Cortex of kidney (tissue), 1 donor: ENCODE measurements at places on chromosomes 6 and 20.

DNA sequence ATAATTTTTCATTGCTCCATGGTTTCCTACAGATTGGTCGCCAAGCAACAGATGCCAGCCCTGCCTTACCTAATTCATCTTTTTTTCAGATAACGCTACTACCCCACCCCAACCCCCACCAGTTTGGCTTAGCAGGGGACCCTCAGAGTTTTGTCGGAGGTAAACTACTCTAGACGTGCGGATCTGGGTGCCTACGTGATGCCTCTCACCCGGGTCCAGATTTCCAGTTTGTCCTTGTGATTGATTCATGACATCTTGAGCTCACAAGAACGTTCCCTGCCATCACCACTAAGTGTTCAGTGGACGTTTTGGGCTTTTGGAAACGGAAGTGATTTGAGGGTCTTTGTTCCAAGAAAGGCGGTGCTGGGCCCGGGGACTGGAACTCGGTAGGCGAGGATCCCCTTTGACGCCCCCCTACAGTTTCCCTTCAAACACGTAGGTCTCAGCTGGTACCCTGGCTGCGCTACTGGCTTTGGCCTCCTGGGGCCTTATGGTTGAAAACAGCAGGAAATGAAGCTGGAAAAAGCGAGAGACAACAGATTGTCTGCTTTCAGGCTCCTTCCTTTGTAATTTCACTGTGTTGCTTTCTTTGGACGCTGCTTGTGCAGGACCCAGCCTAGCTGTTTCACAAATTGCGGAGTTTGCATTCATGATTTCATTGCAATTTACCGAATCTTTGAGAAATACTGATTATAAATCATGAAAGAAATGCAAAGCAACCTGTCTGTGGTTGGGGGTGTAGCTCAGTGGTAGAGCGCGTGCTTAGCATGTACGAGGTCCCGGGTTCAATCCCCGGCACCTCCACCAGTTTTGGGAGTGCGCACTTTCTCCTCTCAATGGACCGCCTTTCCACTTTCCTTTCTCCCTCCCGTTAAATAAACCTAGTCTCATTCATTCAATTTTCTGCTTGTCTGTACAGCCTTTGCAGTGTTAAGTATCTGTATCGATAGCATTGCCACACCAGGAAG is 81.0 kb downstream of the GPX5 start:
- DNase-seq, result no peak

- DNase-seq, result no peak
Measured at GRCh38 chr6:157514659-157515496, 133.9 kb downstream of the ZDHHC14 start.

DNA sequence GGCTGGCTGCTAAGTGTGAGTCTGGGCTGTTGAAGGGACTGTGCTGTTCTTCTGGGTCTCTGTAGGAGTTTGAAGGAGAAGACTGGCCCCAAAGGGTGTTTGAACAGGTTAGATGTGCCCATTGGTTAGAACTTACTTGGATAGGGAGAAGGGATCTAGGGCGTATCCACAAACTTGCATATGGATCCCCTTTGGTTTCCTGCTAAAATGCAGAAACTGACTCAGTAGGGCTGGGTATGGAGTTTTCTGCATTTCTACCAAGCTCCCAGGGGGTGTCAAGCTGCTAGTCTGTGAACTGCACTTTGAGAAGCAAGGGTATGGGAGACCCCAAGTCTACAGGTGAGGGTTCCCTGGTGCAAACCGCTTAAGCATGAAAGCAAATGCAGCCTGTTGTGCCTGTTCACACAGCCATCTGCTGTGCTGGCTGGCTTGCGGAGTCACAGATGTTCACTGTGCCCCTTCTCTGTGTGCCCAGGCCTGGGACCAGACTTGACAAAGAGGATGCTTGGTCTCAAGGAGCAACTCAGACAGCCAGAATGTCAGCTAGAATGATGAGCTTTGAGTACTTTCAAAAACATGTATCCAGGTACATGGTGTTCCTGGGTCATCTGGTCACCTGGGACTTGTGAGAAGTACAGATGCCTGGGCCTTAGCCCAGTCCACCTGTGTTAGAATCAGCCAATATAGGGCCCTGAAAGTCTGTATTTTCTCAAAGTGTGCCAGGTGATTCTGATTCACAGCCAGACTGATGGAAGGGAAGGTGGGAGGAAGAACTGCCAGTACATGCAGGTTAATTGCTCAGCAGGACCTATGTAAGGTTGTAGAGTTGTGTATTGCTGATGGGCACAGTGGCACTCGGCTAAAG is 7.4 kb downstream of the PPP1R16B start:
- DNase-seq, result no peak

DNA sequence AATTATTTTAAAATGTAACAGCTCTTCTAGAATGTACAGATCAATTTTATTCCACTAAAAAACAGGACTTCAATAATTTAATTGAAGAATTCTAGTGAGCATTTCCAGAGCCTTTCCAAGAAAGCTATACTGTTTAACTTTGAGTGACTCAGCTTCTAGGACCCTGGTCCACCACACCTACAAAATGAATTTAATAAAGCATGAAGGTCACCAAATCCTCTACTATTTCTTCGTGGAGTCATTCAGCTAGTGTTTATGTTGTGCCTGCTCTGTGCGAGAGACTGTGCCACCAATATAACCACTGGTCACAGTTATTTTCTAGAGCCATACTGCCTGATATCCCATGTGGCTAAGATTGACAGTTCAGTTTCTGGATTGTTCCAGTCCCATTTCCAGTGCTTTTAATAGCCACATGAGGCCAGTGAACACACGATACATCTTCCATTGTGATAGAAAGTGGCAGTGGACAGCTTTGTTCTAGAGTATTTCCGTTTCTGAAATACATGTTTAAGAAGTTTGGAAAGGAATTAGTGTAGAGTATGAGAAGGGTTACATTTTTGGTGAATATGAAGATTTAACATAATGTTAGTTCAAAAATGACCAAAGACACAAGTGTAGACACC is 160.7 kb downstream of the MTHFD1L start:
- no peak for DNase-seq
